ENCODE measurements at places on chromosomes 13 and 19. TPM values are rescaled to one million over a fixed set of nuclear protein-coding genes. Genes with fewer than 3 reads are reported as not detected.

DNA sequence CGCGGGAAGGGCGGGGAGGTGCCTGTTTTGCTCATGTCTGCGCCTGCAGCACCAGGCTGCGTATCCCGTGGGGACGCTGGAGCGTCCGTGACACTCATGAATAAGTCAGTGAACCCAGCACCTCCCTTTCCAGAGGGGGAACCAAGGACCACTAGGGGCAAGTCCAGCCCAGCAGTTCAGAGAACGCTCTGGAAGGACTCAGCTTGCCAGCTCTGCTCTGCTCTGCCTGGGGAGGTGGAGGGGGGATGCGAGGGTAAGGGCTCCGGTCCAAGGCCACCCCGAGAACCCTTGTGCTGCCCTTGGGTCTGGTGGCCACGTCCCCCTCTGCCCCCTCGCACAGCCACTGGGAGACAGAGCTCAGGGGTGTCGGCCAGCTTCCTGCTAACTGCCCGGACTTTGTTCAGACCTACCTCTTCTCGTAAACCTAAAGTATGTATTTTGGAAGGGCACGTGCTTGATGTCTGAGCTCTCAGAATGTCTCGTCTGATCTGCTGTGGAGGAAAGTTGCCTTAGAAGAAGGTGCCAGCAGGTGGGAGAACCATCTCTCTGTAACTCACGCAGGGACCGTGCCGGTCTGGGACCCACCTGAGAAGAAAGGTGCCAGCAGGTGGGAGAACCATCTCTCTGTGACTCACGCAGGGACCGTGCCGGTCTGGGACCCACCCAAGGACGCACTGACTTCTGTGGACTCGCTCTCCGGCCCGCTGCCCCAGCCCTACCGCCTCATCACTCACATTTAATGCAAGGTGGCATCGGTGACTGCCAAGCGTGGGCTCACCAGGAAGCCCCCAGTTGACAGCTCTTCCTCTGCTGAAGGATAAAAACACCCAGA lies 34.1 kb downstream of the TMEM255B start:
- no peak for DNase-seq

The EBPL gene
- total RNA-seq = 9.5 TPM

The DYRK1B gene
- total RNA-seq = 19.0 TPM

The MUC16 gene
- total RNA-seq = 0.14 TPM

The SULT2A1 gene
- total RNA-seq = not detected

DNA sequence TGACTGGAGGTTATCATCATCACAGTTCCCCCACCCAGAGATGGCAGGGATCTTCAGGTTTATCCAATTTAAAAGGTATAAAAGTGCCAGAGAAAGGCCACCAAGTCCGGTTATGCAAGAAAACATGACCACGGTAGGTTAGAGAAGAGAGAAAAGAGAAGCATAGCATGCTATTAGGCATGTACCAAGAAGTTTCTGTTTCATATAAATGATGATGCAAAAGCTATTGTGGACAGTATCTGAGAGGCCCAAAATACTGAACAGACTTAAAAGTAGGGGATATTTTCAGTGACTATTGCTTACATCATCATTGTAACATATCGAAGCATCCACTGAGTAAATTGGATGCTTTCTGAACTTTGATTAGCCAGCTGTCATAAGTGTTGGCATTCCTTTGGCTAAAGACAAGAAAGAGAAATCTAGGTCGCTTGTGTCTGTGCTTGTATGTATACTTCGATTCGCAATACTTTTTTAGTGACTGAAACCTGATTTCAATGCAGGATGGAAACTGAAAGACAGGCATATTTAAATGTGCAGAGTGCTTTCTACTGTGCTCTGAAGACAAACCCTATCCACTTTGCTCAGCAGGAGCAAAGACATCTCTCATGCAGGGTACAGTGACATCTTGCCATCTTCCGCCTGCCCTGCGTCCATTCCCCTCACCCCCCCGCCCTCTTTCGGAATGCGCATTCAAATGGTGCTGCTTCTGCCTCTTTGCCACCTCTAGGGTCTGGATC lies 180.3 kb downstream of the SHISA2 start:
- DNase-seq = no peak

The COL4A1 gene
- total RNA-seq = not detected

The ARHGAP33 gene
- total RNA-seq = 10.6 TPM

DNA sequence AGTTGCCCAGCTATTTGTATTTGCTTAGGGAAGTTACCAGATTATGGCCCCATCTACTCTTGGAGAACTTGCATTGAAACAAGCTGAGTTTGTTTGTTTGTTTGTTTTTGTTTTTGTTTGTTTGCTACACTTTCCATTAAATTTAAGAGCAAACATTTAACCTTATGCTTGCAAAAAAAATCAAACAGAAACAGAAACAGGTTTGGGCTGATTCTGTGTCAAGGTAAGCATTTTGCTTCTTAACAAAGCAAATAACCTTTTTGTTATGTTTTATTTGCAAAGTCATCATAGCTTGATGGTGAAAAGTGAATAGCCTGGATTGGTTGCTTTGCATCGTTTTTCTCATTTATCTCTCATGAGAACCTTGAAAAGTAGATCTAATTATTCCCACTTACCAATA lies 531.8 kb downstream of the EFNB2 start:
- DNase-seq = no peak

DNA sequence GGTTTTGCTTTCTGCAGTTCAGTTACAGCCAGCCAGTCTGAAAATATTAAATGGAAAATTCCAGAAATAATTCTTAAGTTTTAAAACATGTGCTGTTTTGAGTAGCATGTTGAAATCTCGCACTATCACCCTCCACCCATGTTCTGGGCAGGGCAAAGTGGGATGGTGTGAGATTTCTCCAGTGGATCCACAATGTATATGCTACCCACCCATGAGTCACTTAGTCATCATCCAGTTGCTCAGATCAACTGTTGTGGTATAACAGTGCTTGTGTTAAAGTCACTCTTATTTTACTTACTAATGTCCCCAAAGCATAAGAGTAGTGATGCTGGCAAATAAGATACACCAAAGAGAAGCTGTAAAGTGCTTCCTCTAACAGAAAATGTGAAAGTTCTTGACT lies 56.4 kb downstream of the CYSLTR2 start:
- DNase-seq = no peak

The BCL3 gene
- 107 TPM for total RNA-seq

The CYP4F8 gene
- not detected for total RNA-seq

The RASGRP4 gene
- not detected for total RNA-seq

The C19orf18 gene
- not detected for total RNA-seq

The MCEMP1 gene
- 1.5 TPM for total RNA-seq

The OR7G2 gene
- not detected for total RNA-seq

- DNase-seq = no peak
Measured at GRCh38 chr13:60753641-60754040, 356.6 kb downstream of the TDRD3 start.

The SIAH3 gene
- total RNA-seq = 0.61 TPM

- no peak for DNase-seq
Measured at GRCh38 chr19:2333027-2333806, 4.7 kb downstream of the SPPL2B start.

DNA sequence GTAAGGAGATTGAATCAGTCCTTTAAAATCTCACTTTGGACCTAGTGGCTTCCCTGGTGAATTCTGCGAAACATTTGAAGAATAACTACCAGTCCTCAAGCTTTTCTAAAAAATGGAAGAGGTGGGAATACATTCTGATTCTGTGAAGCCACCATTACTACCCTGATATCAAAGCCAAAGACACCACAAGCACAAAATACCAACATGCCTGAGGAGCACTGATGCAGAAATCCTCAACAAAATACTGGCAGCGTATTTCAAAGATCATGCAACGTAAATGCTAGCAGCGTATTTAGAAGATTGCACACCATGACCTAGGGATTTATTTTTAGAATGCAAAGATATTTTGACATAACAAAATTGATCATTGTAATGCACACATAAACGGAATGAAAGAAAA lies 14.4 kb downstream of the ATP4B start:
- no peak for DNase-seq

All from CD8-positive, alpha-beta T cell (primary cell).